ENCODE measurements at places on chromosomes 13 and 19.

- no peak for DNase-seq
Measured at GRCh38 chr19:20912973-20913372, 10.1 kb upstream of the ZNF85 start.

DNA sequence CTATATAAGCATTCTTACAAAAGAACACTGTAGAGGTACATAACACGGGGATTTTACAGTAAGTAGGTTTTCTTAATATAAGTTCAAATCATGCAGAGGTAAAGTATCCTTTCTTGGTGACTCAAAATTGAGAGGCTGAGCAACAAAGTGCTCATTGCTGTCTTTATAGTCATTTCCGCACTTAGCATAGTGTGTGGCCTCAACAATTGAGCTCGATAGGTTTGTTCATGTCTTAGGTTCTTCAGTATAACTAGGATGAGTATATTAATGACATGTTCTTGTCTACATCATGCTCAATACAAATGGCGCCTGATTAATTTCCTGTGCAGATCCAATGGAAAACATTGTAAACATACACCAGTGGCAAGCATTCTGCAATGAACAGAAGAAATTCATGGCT is 1.4 kb downstream of the WDFY2 start:
- DNase-seq, result no peak

GRCh38 chr19:35253316-35254286 is 4.8 kb downstream of the LSR start:
- DNase-seq, result no peak

GRCh38 chr13:76813000-76813691 is 73.1 kb downstream of the KCTD12 start:
- DNase-seq, result no peak

GRCh38 chr13:84553227-84553626 is 671.0 kb upstream of the SLITRK1 start:
- no peak for DNase-seq

DNA sequence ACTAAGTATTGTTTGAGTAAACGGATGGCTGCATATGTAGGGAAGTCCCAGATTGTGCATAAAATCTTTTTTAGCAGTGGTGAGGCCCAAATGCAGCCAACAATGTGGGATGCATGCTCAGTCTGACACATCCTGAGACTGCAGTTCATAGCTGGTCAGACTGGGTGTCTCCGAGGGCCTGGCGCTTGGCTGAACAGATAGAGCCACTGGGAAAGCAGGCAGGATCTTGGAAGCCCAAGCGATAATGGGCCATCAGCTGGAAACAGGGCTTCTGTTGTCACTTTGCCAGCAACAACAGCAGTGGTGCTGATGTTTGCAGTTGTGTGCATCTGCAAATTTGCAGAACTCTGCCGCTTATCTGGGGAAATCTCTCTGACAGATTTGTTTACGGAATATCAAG is 36.1 kb downstream of the MTUS2 start:
- DNase-seq, result no peak

- DNase-seq, result no peak
Measured at GRCh38 chr13:50950849-50951248, 41.3 kb downstream of the RNASEH2B start.

DNA sequence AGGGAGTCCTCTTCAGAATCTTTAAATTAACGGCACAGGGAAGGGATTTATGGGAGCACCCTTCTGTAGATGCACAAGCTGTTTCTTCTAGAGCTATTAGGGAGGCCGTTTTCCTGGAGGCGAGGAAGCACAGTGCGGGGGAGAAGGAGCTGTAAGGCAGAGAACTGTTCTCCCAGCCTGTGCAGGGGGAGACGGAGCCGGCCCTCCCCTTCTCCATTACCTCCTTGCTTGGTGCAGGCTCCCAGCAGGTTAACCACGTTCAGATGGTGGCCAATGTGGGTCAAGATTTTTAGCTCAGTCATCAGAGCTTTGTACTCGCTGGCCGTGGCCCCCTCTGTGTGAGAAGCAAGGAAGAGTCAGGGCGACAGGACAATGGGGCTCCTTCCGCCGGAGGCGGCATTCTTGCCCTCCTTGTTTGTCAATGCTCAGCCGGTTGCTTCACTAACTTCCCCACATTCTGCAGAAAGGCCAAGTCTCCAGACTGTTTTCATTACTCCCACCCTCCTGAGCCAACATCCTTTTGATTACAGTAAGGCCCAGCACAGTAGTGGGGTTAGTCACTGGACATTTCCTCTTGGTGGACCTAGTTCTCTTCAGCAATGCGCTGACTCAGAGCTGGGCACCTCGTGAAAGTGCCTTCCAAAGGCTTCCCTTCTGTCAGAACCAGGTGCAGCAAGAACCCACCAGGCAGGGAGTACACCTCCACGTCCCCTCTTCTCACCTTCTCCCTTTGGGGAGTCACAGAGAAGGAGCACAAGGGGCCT is 165.4 kb downstream of the FLT1 start:
- no peak for DNase-seq

DNA sequence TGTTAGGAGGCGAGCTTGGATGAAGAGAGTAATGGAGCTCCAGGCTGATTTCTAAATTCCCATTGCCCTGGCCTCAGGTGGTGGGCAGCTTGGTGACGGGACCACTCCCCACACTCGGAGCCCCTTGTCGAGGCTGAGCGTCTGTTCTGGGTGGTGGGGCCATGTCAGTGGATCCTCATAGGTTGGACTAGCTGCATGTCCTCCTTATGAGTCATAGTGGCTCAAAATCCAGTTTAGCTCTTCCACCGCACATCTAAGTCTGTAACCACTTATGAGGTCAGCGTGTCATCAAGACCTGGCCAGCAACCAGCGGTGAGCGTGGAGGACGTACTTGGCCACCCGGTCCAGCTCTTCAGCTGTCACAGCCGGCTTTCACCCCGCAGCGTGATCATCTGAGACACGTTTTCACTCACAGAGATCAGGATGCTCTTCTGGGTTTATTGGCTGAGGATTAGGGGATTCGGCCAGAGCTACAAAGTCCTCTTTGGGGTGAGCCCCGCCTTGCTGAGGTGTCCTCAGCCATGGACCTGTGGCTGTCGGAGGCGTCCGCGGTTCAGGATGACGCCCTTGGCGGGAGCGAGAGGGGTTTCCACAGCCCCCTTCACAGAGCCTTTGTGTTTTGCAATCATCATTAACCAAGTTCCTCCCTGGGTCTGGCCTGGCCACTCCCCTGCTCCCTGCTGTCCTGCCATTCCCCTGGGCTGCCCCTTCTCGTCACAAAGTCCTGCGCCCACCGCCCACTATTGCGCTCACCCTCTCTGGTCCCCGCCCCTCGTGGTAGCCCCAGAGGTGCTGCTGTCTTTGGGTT is 41.9 kb downstream of the ADPRHL1 start:
- DNase-seq, result no peak

- DNase-seq, result no peak
Measured at GRCh38 chr13:99636306-99636705, 135.0 kb downstream of the TM9SF2 start.

DNA sequence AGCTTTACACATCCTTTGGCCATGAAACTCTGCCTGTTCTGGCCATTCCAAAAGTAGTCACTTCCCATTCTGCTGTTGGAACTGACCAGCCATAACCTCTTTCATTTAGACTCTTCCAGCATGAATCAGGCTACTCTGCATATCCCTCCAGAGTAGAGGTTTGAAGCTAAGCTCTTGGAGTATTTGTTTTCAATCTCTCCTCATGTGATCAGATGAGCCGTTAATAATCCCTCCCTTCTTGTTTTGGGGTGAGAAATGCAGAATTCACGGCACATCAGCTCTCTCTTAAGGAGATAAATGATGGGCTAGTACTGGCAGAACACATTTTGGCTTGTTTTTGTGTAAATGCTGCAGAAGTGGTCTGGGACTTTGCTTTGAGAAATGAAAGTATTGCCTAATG is 519.9 kb downstream of the PCDH17 start:
- DNase-seq, result no peak

- DNase-seq, result peak; percentile 66
Measured at GRCh38 chr19:862581-863314, 3.3 kb downstream of the CFD start.

DNA sequence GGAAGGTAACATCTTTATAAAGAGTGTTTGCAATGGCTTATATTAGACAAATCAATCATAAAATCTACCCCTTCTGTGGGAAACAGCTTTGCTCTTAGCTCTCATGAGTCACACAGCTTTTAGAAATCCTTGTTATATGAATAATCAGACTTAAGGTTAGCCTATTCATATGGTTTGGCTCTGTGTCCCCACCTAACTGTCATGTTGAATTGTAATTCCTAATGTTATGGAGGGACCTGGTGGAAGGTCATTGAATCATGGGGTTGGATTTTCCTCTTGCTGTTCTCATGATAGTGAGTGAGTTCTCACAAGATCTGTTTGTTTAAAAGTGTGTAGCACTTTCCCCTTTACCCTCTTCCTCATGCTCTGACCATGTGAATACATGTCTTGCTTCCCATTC is 704.2 kb upstream of the KLHL1 start:
- no peak for DNase-seq

GRCh38 chr19:4914736-4915501 is 5.6 kb downstream of the UHRF1 start:
- peak; percentile 49 for DNase-seq

DNA sequence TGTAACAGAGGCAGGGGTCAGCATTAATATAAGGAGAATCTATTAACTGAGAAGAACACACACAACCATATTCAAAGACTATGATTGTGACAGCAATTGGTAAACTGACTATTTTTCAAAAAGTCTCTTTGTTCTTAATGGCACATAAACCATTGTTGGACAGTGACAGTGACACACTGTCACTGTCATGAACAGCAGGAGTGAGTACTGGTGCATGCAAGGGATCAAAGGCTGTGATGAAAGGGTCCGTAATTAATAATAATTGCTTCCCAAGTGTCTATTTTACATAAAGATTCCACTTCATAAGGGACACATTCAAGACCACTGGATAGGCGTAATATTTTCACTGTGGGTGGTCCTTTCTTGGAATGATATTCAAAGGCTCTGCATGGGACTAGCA is 50.7 kb downstream of the LHFPL6 start:
- no peak for DNase-seq

GRCh38 chr13:41765020-41765419 is 195.9 kb downstream of the VWA8 start:
- no peak for DNase-seq

- DNase-seq, result no peak
Measured at GRCh38 chr19:18366021-18366435, 19.9 kb upstream of the GDF15 start.

DNA sequence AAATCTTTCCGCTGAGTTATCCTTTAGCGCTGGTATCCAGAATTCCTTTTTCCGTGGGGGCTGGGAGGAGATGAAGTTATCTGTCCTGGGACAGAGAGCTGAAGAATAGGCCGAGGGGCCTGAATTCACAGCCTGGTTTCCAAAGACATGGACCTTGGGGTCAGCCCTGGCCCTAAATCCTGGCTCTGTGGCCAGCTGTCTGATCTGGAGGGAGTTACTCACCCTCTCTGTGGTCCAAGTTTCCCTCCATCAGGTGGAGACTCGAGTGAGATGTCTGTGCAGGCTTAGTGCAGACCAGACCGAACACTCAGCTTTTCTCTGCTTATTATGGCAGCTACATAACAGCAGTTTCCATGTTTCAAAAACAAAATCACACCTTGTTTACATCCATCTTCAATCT is 59.6 kb downstream of the CDADC1 start:
- DNase-seq, result no peak

DNA sequence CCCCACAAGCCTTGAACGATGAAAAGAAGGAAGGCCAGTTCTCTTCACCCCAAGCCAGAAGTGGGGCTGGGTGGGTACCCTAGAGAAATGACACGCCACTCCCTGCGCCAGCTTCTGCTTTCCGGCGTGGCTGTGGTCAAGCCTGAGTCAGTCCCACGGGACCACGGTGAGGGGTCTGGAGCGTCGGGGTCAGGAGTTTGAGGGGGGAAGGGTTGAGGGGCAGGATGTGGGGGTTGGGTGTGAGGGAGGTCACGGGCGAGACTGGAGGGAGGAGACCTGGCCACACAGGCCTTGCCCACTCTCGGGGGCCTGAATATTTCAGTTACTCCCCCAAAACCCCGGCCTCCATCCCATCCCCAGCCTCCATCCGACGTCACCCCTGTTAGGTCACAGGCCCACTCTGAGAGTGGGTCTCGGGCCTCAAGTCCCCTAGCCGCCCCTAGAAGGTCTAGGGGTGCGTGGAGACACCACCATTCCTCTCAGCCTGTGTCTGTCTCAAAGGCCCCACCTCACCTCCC is 500 bp upstream of the IFI30 start:
- no peak for DNase-seq

DNA sequence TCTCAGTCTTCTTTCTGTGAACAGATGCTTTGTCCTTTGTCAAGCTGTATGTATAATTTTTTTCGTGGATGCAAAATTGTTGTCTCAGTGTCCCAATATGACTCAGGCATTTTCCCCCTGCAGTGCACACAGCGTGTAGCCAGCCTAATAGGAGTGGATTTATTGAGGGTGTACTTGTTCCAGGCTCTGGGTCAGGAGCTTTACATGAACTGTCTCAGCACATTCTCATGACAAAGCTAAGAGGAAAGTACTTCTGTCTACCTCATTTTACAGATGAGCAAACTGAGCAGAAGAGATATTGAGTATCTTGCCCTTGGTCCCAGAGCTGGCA is 50.8 kb downstream of the STK24 start:
- DNase-seq, result no peak

GRCh38 chr13:91889641-91890040 is 491.2 kb downstream of the GPC5 start:
- DNase-seq, result no peak

Measured in stimulated activated CD8-positive, alpha-beta memory T cell treated with anti-CD3 and anti-CD28 coated beads, Interleukin-7, amount 100 ng/mL, for 24 hours (primary cell).